ENCODE measurements at places on chromosomes 12 and 14.
A peak's percentile ranks its signal among the peaks of the same experiment; 100 is the strongest.

- no peak for DNase-seq
Measured at GRCh38 chr12:12918781-12919389, 27.5 kb downstream of the GPRC5A start.

GRCh38 chr12:80565271-80565670, 121.2 kb downstream of the PTPRQ start:
- no peak for DNase-seq

GRCh38 chr12:46371718-46372543, 642 bp downstream of the SLC38A2 start:
- DNase-seq, result peak; percentile 66

GRCh38 chr12:6110006-6110405, 14.5 kb downstream of the VWF start:
- DNase-seq, result no peak

DNA sequence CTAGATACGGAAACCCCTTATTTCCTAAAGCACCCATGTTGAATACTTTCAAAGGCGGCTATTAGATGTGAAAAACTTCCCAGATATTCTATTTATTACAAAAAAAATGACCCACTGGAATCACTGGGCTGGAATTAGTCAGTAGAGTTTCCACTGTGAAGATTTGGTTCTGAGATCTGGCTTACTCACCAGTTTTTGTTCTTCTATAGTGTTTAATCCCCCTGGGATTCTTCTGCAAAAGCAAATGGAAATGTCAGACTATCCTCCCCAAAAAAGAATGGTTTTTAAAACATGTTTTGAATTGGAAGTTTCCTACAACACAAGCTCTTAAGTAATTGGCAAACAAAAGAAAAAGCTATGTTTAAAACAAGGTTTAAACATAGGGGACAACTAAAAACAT, 166.4 kb downstream of the STXBP6 start:
- no peak for DNase-seq

- DNase-seq, result no peak
Measured at GRCh38 chr14:69345402-69345801, 52.7 kb downstream of the ERH start.

- no peak for DNase-seq
Measured at GRCh38 chr12:10716277-10716676, 6.8 kb downstream of the YBX3 start.

GRCh38 chr12:108363565-108363964, 24.5 kb upstream of the CMKLR1 start:
- no peak for DNase-seq

DNA sequence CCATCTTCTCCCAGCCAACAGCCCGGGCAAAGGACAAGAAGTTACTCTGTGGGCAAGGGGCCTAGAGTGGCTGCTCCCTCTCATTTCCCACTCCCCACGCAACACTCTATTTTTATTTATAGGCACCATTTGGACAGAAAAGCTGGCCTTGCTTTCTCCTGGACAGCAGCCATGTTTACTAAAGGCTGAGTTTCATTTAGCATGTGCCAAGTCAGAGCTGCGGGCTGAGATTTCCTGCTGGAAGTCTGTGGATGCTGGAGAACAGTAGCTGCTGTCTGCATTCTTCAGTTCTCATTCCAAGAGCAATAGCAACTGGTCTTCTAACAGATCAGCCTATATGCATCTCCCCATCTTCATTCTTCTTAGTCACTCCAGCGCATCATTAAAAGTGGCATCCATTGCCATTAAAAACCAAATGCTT, 8.3 kb downstream of the COL2A1 start:
- DNase-seq, result no peak

- DNase-seq, result peak; percentile 58
Measured at GRCh38 chr14:60249321-60250256, 568 bp downstream of the PPM1A start.

GRCh38 chr12:131223791-131224225, 270.1 kb downstream of the ADGRD1 start:
- no peak for DNase-seq

GRCh38 chr12:20451761-20452160, 83.4 kb downstream of the PDE3A start:
- no peak for DNase-seq

DNA sequence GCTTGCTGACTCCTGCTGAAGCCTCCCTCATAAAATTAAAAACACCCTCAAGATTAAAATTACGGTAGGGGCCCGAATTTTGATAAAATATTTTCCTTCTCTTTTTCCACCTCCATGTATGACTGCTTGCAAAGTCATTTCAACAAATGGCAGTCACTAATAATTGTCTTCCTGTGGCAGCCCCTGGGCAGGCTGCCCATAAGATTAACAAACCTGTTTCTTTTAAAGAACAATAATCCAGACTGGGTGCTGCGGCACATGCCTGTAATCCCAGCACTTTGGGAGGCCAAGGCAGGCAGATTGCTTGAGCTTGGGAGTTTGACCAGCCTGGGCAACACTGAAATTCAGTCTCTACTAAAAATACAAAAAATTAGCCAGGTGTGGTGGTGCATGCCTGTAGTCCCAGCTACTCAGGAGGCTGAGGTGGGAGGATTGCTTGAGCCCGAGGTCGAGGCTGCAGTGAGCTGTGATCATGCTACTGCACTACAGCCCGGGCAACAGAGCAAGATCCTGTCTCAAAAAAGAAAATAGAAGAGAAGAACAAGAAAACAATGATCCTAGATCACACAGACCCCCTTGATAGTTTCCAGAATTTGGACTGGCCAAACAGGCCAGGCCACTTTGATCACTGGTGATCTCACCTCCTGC, 8.7 kb downstream of the SAV1 start:
- no peak for DNase-seq

DNA sequence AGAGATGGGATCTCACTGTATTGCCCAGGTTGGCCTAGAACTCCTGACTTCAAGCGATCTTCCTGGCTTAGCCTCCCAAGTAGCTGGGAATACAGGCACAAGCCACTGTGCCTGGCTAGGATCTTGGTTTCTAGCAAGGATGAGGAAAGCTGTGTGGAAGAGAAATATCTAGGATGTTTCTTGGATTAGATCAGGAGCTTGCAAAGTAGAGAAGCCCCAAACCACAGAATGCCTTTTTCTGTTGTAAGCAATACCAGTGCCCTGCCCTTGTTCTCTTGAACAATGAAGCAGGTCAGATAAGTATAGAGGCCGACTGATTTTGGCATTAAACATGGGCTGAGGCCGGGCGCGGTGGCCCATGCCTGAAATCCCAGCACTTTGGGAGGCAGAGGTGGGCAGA, 44.3 kb upstream of the STRN3 start:
- no peak for DNase-seq

Data from natural killer cell (primary cell).